Daoy (cell line): ENCODE measurements at places on chromosomes 12 and 14.

DNA sequence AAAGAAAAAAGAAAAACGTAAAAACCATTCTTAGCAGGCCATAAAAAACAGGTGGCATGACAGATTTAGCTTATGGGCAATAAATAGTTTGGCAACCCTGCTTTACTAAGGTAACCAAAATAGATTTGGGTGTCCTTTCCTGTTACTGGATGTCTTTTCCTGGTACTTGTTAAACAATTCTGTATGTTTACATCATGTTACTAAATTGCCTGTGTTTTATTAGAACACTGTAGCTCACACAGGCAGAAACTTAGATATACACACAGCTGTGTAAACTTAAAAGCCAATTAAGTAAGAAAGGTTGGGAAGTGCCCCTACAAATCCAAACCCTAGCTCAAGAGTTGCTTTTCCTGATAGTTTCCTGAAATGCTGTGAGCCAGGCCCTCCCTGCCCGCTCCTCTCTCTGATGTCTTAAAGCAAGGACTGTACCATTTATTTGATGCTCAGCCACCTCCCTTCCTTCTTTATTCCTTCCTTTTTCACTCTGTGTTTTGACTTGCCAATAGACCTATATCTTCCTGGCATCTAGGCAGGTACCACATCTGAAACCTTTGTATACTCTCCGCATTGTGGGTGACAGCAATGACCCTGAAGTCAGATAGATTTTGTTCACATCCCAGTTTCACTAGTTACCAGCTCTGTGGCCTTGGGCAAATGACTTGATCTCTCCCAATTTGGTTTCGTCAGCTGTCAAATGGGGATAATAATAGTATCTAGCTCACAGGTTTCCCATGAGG is 3.7 kb upstream of the CAMKK2 start:
- DNase-seq: no peak

DNA sequence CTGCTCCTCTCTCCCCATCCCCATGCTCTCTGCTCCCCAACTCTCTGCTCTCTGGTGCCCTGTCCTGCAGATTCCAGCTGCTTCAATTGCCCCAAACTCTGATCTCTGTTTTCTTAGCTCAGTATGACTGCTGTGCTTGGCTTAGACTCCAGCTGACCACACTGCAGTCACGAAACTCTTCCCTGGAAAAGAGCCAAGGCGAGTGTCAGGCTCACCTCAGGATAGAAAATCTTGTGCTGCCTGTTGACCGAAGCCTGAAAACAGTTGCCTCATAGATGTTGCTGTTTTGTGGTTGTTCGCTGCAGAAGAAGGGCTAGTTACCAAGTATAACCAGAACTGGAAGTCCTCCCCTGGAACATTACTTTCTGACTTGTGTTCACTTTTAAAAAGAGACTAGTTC is 6.7 kb upstream of the STON2 start:
- peak; percentile 62 for DNase-seq

DNA sequence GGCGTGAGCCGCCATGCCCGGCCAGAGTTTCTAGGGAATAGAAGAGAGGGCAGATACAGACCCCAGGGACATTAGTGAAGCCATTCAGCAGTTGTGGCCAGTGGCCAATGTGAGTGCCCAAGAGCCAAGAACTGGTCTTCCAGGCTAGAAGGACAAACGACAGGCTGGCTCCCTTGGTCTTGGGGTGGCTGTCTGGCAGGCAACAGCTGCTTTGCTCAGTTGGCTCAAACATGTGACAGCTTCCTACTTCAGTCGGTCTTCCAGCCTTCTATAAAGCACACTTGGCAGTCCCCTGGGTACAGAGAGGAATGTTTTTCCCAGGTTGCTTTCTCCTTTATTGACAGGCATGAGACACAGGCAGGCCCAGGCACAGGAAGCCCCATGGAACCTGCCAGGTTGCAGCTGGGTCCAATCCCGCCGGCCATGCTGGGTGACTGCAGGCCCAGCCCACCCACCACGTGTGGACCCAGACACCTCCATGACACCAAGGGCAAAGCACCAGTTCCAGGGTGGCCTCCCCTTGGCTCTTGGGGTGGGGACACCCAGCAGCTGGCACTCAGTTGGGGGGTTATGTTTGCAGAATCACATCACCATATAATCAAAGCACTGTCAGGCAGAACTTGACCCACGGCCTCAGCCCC is 15.4 kb downstream of the CHGA start:
- no peak for DNase-seq

- DNase-seq: no peak
Observed at GRCh38 chr14:68759017-68759560, 33.8 kb downstream of the ZFP36L1 start.

DNA sequence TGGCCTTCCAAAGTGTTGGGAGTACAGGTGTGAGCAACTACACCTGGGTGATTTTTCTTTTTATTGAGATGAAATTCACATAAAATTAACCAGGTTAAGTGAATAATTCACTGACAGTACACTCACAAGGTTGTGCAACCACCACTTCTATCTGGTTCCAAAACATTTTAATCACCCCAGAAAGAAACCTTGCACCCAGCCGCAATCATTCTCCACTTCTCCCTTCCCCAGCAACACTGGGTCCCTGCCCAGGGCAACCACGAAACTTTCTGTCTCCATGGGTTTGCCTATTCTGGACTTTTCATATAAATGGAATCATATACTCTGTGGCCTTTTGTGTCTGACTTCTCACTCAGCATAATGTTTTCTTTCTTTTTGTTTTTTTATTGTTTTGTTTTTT is 26.3 kb upstream of the MLXIP start:
- no peak for DNase-seq

- DNase-seq: peak; percentile 58
Observed at GRCh38 chr12:122421187-122421820, 1.2 kb downstream of the CLIP1 start.

- no peak for DNase-seq
Observed at GRCh38 chr12:124928912-124929530, 14.6 kb upstream of the UBC start.

DNA sequence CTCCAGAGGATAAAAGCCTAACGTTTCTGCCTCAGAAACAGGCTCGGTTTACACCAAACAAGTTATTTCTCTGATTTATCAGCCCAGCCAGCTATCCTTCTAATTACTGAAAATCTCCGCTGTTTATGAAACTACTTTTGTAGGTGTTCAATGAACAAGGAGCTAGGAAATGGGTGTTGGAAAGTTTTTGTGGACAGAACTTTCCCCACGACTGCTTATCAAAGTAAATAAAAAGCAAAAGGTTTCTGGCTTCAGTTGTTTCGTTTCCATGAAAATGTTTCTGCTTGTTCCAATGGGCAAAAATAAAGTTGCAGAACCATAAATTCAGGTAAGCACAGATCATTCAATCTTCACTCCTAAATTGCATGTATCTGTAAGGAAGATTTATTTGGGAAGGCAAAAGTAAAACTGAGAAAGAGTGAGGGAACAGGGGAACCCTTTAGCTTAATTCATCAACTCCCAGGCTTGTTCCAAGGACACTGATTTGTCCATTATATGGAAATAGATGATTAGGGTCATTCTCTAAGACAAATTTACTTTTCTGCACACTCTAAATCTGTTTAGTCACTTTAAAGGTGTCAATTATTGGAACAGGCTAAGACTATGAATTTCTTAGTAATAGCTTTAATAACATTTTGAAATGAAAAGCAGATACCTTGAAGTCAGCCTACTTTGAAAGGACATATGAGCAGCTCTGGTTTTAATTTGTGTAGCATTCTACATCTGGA is 175.9 kb upstream of the CDKN3 start:
- DNase-seq: no peak

- DNase-seq: no peak
Observed at GRCh38 chr12:57370696-57371095, 60.1 kb downstream of the R3HDM2 start.

DNA sequence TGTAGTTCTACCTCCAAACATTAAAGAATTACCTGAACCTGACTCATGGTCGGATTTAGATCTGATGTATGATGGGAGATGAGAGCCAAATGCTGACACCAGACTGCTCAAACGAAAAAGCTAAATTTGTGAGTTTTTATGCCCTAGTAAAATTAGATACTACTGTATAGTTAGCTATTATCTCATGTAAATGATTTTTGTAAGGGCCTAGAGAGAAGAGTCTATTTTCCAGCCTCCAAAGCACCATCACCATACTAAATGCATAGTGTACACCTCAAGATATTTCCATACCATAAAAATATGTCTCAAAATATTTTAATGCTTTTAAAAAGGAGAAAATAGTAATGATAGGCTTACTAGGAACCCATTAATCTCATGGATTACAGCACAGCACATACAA is 18.3 kb downstream of the ANKS1B start:
- DNase-seq: no peak

DNA sequence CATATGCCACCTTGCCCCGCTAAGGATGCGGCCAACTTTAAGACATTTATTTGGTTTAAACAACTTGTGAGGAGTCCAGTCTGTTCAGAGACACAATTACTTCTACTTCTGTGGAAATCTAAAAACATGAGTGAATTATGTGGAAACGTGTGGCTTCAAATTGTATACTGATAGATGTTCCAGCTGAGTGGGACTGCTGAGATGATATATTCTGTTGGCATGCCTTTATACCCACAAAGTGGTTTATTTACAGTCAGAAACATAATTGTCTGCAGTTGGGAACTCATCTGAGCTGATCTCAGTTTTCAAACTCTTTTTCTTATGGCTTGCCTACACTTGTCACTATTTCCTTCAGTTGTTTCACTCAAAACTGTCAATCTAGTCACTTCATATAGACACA is 67.8 kb downstream of the FLRT2 start:
- DNase-seq: no peak

- peak; percentile 64 for DNase-seq
Observed at GRCh38 chr12:54038871-54039414, 6.1 kb downstream of the HOXC5 start.

GRCh38 chr14:35758523-35759129 is 50.5 kb downstream of the RALGAPA1 start:
- DNase-seq: no peak

- no peak for DNase-seq
Observed at GRCh38 chr12:56046027-56046780, 4.5 kb downstream of the RPS26 start.

DNA sequence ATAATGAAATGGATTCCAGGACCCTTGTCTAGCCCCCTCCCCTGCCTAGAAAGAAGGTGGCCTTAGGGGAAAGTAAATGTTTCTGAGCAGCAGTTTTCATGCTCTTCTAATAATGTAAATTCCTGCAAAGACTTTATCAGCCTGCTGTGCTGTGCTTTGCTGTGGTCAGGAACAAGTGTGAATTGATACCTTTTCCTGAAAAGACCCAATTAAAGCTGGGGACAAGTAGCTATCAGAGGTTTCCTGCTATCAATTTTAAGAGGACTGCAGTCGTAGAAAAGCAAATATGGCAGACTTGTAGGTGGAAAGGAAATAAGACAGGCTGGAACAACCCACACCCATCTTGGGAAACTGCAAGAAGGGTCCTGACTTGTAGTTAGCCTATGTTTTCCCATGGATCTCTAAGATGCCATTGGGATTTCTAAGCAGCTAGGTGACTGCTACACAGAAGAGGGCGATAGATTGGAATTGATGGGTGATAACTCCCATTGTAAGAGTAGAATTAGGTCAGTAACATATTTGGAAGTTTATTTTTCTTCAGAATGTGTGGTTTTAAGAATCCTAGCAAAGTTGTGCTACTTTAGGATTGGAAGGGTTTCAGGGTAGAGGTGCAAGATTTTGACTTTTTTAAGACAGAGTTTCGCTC is 3.1 kb downstream of the DYNLL1 start:
- DNase-seq: no peak

DNA sequence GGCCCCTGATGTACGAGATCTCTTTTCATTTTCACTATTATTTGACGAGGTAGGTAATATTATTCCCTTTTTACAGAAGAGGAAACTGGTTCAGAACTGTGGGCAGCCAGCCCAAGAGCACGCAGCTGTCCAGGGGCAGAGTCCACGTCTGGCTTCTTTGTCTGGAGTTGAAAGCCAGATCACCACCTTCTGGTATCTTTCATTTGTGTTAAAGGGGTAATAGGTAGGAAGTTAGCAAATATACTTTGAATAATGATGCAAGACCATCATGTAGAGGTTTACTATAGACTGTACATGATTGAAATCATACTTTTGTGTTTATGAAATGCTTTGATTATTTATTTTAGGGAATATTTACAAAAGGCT is 144.1 kb upstream of the AMIGO2 start:
- DNase-seq: no peak

GRCh38 chr12:54376596-54376995 is 7.9 kb downstream of the ZNF385A start:
- no peak for DNase-seq

- no peak for DNase-seq
Observed at GRCh38 chr12:131962069-131962468, 12.3 kb downstream of the EP400 start.

DNA sequence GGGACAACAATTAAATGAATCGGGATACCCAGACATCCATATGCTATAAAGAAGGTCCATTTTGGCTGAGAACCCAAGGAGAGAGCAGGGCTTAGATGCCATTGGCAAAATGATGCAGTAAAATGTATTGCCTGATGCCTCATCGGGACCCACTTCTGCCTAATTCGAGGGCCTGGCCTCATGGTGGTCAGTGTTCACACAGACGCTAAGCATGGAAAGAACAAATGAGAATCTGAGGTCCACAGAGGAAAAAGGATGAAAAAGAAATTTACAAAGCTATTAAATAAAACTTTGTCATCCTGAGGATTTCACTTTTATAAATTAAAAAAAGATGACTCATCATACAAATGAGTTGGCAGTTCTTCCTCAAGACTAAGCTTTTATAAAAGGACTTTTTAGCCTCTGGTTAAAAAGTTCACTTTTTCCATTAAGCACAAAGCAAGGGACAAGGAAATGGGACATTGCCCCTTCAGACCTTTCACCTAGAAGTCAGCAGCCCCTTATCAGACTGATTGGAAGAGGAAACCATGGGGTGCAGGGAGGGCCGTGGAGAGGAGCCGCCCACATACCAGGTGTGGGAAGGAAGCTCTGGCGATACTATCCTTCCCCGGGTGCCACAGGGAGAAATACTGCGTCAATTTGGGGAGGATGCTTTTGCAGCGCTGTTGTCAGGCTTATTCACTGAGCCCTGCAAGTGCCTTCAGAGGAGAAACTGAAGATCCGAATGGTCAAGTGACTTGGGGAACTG is 176.0 kb downstream of the EGLN3 start:
- no peak for DNase-seq

DNA sequence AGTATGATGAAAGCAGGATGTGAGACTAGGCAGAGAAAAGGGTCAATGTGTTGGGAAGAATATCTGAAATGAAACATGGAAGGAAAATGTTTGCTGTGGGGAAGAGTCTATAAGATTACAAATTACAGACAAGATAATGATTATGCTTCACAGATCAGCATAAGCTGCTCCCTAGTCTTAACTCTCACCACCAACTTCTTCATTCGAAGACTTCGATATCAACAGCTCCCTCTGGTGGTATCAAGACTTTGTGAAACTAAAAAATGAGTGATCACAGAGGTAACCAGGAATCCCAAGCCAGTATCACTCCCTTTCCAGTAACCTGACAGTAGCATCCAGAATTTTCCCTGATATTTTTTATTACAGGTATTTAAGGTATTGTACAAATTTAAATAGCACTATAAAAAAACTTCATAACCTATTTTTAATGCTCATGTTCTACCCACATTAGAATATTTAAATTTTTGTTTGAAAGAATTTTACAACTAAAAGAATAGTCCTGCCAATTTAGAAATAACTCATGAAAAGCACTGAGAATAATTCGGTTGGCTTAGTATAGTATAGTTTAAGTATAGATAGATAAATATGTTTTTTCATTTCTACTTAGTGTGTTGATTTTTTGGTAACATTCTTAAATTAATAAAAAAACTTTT is 84.4 kb downstream of the C2CD5 start:
- DNase-seq: peak; percentile 20
